ENCODE measurements at places on chromosomes 5 and 9.

DNA sequence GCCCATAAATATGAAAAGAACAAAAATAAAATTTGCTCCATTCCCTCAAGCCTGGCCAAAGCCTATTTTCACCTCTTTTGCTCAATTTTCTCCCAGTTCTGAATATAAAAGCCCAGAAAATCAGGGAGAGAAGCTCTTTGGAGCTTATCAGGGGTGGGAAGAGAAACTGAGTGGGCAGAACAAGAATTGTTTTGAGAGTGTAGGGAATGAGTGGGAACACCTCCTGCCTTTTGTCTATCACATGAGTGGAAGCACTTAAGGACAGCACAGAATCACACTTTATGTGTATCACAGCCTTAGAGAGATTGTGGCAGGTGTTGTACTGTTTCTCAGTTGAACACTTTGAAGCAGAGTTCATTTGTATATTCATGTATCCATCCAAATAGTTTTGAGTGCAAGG, 139.2 kb upstream of the HMHB1 start:
- H3K4me3 ChIP-seq: no peak overlapping the region
- DNase-seq: no peak
- no peak overlapping the region for H3K27ac ChIP-seq
- no peaks in the 10 kb centered on the region for H3K27me3 ChIP-seq
- no peaks in the 10 kb centered on the region for H3K4me1 ChIP-seq

- H3K27me3 ChIP-seq: no peaks in the 10 kb centered on the region
- H3K27ac ChIP-seq: no peak overlapping the region
- H3K36me3 ChIP-seq: no peaks in the 10 kb centered on the region
These were observed 283.1 kb downstream of the SMARCA2 start for GRCh38 chr9:2298217-2298616.

- H3K27me3 ChIP-seq: no peaks in the 10 kb centered on the region
- H3K4me1 ChIP-seq: peaks cover 22% of the 10 kb centered on the region
- no peak overlapping the region for H3K27ac ChIP-seq
- H3K4me3 ChIP-seq: no peak overlapping the region
These were observed 23.1 kb downstream of the ANP32B start for GRCh38 chr9:98006127-98006796.

DNA sequence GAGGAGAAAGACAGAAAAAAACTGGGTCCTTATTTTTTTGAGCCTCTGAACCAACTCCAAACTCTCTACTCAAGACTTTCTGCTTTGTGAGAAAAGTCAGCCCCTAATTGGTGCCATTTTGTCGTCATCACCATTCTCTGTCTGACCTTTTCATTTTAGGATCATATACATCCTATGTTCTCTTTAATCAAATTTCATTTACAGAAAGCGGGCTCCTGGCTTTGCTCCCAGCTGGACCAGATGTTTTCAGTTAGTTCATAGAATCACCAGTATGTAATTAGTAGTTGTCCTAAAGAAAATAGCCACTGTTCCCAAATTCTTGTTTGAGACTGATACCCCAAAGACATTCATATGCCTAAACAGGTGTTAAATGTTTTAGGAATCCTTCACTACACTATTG, 28.6 kb upstream of the SLCO4C1 start:
- H3K27ac ChIP-seq: no peak overlapping the region
- H3K4me3 ChIP-seq: no peak overlapping the region
- no peaks in the 10 kb centered on the region for H3K27me3 ChIP-seq
- H3K4me1 ChIP-seq: no peaks in the 10 kb centered on the region

DNA sequence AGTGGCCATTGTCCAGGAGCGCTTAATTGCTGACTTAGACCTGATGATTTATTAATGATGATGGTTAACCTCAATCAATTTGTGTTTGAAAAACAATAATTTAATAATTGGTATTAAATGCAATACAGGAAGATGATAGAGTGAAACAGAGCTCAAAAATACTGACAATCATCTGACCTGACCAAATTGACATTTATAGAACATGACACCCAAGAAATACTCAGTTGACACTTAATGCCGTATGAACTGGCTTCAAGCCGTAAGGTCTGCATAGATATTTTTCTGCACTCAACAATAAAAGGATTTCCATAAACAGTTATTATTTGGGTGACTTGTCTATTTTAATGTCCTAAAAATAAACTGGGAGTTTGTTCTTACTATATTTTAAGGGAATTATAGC, 159.2 kb downstream of the TRIO start:
- H3K36me3 ChIP-seq: peaks cover 45% of the 10 kb centered on the region
- no peaks in the 10 kb centered on the region for H3K27me3 ChIP-seq
- H3K27ac ChIP-seq: no peak overlapping the region
- no peak for DNase-seq
- no peak overlapping the region for H3K4me3 ChIP-seq

DNA sequence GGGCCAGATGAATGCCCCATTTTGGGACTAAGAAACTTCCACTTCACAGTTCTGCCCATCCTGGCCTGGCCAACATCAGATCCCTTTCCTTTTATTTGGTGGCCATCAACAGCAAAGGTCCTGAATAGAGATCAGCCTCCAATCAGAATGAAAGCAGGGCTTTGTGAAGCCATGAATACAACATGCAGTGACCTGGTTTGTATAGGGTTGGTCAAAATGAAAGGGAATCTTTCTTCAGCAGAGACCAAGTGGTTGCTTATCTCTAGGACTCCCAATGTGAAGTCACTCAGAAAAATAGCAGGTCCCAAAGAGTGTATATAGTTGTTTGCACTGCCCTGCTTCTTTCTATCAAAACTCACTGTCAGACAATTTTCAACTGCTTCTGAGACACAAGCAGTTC, 113.9 kb upstream of the SLC12A2 start:
- no peaks in the 10 kb centered on the region for H3K36me3 ChIP-seq
- H3K27ac ChIP-seq: no peak overlapping the region
- DNase-seq: no peak
- H3K27me3 ChIP-seq: no peaks in the 10 kb centered on the region
- H3K4me1 ChIP-seq: no peaks in the 10 kb centered on the region

- H3K27ac ChIP-seq: no peak overlapping the region
- H3K27me3 ChIP-seq: no peaks in the 10 kb centered on the region
- peaks cover 86% of the 10 kb centered on the region for H3K4me1 ChIP-seq
- DNase-seq: peak; percentile 38
- H3K36me3 ChIP-seq: no peaks in the 10 kb centered on the region
These were observed 47.8 kb upstream of the TGFBR1 start for GRCh38 chr9:99056886-99057664.

- H3K27ac ChIP-seq: no peak within 1 kb of the TSS
- no peaks in the 10 kb centered on the region for H3K36me3 ChIP-seq
- peaks cover 66% of the 10 kb centered on the region for H3K27me3 ChIP-seq
These were observed at the start of gene BARX1 for GRCh38 chr9:93955111-93955980. Gene BARX1 (minus strand): TSS chr9:93955355. CDS start chr9:93955146, 209 bp downstream.

DNA sequence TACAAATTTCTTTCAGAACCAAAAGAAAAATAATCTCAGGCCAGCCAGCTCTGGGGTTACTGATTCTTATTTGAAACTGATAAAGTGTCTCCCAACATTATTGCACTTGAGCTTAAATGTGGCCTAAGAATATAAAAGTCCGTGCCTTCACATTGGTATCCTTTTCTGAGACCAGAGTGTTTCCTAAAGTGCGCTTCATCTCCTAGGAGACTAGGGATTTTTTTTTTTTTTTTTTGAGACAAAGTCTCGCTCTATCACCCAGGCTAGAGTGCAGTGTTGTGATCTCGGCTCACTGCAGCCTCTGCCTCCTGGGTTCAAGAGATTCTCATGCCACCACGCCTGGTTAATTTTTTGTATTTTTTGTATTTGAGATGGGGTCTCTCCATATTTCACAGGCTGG, 23.6 kb upstream of the KCNIP1 start:
- H3K27ac ChIP-seq: no peak overlapping the region
- DNase-seq: no peak
- H3K27me3 ChIP-seq: no peaks in the 10 kb centered on the region
- H3K4me3 ChIP-seq: no peak overlapping the region
- H3K36me3 ChIP-seq: no peaks in the 10 kb centered on the region

DNA sequence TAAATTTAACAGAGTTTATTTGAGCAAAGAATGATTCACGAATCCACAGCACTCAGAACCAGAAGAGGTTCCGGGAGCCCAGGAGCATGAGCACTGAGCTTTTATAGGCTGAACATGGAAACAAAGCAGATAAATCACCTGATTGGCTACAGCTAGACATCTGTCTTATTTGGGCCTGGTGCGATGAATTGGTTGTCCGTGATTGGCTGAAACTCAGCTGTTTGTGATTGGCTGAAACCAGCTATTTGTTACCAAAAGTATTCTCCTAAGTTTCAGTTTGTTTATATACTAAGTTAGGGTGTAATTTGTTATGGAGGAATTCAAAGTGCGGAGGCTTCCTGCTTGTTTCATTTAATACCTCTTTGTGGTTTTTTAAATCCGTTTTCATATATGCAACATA, 15.8 kb upstream of the LCP2 start:
- H3K4me1 ChIP-seq: peaks cover 34% of the 10 kb centered on the region
- no peak for DNase-seq
- no peak overlapping the region for H3K27ac ChIP-seq
- H3K27me3 ChIP-seq: no peaks in the 10 kb centered on the region

DNA sequence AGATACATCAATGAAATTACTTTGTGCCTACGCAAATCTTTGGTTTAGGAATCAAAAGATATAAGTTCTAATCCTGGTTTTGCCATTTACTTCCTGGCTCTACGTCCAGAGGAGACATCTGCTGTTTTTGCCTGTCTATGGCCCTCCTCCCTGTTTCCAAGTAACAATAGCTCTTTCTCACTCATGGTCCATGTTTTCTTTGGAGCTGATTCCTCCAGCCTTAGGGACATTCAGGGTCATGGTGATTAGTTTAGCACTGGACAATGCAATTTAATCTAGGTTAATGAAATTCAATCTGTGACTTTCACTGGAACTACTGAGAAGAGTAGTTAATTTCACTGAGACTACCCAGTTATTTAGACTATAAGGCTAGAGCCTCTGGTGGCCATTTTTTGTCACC, 170.6 kb downstream of the SEMA6A start:
- no peak for DNase-seq
- no peak overlapping the region for H3K27ac ChIP-seq
- no peaks in the 10 kb centered on the region for H3K27me3 ChIP-seq
- H3K4me1 ChIP-seq: no peaks in the 10 kb centered on the region
- no peak overlapping the region for H3K4me3 ChIP-seq
- H3K36me3 ChIP-seq: peaks cover 2% of the 10 kb centered on the region

GRCh38 chr9:19451240-19452087, 42.7 kb downstream of the ACER2 start:
- DNase-seq: no peak
- H3K27me3 ChIP-seq: no peaks in the 10 kb centered on the region
- no peaks in the 10 kb centered on the region for H3K36me3 ChIP-seq
- H3K4me1 ChIP-seq: peaks cover 4% of the 10 kb centered on the region
- no peak overlapping the region for H3K27ac ChIP-seq
- no peak overlapping the region for H3K4me3 ChIP-seq

All from common myeloid progenitor, CD34-positive (primary cell).